NCI-H446 (cell line): ENCODE measurements at places on chromosomes 6 and 20.
A peak's percentile ranks its signal among the peaks of the same experiment; 100 is the strongest.

DNA sequence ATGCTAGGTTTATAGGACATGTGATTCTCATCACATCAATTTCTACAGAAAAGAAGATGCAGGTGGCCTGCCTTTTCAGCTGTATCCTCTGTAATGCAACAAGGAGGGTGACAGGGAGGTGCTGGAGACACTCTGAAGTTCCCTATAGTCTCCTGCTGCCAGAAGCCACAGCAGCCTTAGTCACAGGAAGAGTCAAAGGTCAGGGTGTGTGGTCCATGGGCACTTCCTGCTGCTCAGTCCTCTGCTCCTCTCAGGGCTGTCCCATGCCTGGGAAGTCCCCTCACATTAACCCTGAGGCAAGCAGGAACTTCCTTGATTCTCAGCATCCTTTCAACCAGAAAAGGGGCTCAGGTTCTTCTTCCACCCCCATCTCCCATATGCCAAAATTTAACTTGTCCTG lies 144.8 kb upstream of the FOXA2 start:
- DNase-seq, result no peak

DNA sequence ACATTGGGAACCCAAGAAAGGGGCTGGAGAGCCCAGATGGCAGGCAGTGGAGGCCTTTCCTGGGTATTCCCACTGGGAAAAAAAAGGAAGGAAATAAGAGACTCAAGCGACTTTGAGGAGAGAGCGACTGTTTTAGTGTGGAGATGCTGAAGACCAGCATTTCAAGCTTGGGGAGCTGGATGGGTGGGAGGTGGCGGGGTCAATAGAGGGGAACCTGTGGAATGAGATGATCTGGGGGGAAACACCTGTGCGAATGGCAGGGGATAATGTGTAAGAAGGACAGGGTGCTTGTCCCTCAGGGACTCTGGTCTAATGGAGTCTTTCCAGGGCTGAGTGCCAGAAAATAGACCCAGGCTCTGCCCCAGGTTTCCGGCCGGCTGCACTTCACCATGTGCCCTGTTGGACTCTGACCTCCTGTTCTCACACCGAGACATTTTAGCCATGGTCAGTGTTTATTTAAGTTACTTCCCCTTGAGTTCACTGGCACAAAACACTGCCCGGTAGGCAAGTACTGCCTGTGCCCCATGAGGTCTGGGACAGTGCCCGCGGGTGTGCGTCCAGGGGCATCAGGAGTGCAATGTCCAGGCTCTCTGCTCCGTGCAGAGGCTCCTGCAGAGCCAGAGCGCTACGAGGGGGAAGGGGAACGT lies 50.4 kb upstream of the NKX2-2 start:
- DNase-seq, result no peak

DNA sequence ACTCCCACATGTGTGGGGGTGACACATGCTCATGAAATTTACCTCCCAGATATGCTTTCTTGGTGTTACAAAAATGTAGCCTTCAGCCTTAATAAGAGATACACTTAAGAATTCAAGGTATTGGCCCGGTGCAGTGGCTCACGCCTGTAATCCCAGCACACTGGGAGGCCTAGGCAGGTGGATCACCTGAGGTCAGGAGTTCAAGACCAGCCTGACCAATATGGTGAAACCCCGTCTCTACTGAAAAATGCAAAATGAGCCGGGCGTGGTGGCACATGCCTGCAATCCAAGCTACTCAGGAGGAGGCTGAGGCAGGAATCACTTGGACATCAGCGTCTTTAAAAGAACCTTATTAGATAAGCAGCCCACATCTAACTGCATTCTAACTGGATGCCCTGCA lies 614.3 kb upstream of the CDH4 start:
- DNase-seq, result no peak

- peak; percentile 60 for DNase-seq
Observed at GRCh38 chr6:113936093-113936934, 34.6 kb downstream of the HDAC2 start.

DNA sequence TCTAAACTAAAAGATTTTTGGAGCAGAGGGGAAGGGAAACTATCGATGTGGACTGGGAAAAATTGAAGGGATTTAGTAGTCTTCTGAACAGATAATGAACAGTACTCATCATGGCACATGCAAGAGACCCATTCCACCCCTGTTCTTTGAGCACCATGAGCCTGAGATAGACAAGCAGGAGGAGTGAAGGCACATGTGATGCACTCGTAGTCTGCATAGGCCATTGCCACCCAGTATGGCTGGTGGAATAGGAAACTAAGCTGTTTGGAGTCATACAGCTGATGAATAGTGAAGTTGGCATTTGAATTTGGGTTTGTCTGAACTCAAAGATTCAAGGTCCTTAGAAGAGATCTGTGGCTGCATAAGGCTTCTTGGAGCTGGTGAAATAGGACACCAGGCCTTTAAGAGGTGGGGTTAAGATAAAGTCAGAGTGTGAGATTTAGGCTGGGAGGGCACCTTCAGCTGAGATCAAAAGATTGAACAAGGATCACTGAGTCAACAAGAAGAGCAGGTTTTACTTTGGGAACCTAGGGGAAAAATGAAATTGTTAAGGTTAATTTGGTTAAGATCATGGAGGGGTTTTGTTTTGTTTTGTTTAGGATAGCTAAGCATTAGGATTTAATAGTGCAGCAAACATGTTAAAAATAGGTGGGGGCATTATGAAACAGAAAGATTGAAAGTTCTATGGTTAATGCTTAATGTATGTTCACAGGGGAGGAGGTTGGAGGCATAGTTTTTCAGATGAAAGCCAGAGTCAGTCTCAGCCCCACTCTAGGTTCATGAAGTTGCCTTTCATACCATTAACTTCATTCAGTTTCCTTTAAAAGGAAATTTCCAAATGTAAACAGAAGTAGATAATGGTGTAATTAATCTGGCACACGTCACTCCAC lies 148.8 kb downstream of the ARID1B start:
- DNase-seq, result no peak

DNA sequence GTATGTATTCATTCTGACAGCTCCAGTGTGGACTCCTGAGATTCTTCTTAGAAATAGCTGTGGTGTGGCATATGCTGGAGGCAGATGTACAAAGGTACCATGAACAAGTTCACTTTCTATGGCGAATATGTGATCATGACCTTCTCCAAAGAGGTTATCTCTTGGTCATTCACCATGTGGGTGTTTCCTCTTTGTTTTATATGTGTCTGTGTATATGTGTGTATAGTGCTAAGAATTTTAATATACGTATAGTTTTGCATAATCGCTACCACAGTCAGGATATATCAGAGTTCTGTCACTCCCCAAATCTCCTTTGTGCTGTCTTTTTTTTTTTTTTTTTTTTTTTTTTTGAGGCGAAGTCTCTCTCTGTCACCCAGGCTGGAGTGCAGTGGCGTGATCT lies 47.1 kb downstream of the PHACTR2 start:
- no peak for DNase-seq

GRCh38 chr6:45900808-45901752 lies 114.6 kb downstream of the CLIC5 start:
- DNase-seq, result no peak

DNA sequence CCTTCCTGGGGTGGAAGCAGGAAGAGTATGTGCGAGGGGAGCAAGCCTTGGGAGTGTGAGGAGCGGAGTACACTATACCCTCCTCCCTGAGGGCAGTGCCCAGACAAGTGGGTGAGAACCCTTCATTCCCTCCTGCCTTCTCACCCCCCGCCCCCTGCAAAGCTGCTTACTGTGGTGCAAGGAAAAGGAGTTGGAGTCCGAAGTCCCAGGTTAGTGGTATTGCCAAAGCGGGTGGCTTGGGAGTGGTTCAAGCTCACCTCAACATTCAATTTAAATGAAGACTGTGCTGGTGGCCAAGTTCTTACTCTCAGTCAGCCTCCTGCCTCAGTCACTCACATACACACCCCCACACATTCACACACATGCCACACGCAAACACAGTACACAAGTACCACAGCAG lies 74.7 kb upstream of the PRDM1 start:
- no peak for DNase-seq

- no peak for DNase-seq
Observed at GRCh38 chr6:111207141-111207858, 120.0 kb downstream of the SLC16A10 start.

DNA sequence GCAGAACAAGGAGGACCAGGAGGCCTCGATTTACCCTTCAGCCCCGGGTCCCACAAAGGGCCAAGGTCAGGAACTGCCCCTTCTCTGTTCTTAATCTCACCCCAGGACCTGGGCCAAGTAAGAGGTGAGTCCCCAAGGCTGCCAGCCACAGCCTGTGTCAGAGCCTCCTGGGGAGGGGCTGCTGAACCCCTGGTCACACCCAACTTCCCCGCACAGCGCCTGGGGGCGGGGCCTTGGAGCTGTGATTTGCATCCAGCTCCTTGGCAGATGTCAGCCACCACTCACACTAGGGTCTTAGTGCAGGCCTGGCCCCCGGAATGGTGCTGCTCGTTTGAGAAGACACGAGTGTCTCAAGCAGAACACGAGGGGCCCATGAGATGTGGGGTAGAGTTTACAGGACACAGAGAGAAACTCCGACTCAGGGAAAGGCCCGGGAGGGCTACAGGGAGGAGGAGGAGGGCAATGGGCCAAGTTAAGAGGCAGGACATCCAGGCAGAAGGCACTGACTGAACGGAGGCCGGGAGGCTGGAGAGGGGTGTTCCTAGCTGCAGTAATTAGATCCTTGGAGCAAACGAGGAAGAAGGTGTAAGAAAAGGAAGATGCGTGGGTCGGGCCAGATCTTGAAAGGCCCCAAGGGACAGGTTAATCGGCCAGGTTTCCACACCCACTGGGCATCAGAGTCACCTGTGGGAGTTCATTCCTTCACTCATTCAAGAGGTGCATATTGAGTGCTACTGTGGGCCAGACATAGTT lies 26.9 kb downstream of the ZBP1 start:
- DNase-seq, result no peak

DNA sequence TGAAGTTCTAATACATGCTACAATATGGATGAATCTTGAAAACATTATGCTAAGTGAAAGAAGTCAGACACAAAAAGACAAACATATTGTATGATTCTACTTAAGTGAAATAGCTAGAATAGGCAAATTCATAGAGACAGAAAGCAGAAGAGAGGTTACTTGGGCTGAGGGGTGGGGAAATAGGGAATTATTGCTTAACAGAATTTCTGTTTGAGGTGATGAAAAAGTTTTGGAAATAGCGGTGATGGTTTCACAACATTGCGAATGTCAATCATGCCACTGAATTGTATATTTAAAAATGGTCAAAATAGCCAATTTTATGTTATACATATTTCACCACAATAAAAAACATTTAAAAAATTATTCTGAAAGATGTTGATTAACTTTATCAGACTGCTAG lies 6.1 kb downstream of the SLC26A8 start:
- no peak for DNase-seq

- no peak for DNase-seq
Observed at GRCh38 chr20:47137231-47137870, 219.1 kb downstream of the ZMYND8 start.

DNA sequence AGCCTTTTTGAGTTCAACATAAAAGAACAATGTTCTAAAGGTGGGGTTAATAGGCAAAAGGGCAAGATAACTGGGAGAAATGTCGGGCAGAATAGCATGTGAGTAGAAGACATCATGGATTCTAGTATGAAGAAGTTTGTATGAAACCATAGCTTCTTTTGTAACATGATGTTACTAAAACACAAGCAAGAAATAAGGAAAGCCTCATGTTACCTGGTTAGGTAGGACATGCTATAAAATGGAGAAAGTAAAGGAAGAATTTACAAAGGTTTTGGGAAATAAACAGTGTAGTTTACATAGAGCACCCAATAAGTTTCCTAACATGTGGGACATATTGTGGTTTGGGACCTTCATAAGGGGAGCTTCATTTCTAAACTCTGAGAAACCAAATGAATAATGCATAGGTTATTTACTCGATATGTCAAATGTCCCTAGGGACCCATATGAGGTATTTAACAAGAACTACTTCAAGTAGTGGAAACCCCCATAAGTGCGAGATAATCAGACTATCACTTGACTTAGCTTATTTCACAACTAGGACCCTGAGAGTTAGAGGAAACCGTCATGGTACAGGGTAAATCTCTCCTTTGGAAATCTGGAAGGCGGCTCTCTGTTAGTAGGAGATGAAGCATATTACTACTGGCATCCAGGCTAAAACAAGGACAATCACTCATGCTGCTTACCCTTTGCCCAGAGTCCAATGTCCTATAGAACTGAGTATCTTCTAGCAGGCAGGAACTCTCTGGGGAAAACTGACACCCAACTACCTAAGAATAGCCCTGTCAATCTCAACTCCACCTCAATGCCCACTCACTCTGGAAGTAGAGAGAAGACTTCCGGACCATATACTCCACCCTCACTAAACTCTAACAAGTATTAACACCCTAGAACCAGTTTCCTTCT lies 57.5 kb downstream of the ILRUN start:
- DNase-seq, result no peak

DNA sequence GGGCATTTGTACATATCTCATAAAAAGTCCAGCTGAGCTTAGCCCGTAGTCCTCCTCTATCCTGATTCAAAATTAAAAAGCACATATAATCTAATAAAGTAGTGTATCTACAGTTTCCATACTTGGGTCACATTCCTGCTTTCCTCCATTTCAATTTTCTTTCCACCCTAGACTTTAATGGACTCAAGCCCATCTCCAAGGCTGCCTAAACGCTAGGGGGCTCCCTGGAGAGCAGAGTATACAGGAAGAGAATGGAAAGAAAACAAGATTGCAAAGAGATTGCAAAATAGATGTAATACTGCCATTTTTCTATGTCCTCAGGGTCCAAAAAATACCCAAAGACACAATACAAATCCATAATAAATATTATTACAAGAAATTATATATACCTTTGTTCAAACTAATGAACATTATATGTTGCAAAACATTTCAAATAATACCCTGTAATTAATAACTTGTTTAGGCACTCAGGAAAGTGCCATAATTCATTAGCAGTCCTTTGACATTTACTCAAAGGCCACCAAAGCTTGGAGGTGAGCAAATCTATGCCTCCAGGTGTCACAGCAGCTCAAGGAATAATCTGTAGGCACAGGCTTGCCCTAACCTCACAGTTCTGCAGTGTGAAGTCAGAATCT lies 2.4 kb upstream of the MCM3 start:
- peak; percentile 68 for DNase-seq

- DNase-seq, result no peak
Observed at GRCh38 chr6:5680095-5680494, 326.6 kb downstream of the NRN1 start.

DNA sequence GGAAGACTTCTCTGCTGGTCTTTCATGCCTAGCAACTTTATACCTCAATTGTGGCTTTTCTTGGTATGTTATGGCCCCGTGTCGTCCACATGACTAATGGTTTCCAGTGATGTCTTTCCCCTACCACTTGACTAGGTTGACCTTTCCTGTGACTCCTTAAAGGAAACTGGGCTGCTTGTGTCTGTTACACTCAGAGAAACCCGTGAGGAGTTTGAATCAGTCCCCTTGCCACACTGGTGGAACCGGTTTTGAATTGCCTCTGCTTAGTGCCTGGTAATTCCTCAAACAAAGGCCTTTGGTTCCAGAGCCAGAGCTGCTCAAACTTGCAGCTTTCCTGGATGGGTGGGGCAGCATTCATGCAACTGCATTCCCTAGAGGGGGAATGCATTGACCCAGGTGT lies 21.9 kb downstream of the ECT2L start:
- DNase-seq, result no peak

GRCh38 chr6:36682328-36683144 lies 4.0 kb downstream of the CDKN1A start:
- DNase-seq, result peak; percentile 80

- no peak for DNase-seq
Observed at GRCh38 chr6:89542866-89543265, 95.7 kb downstream of the LYRM2 start.
